Activated naive CD4-positive, alpha-beta T cell (primary cell): ENCODE measurements at places on chromosomes 13 and 19.
A peak's percentile ranks its signal among the peaks of the same experiment; 100 is the strongest.

- no peak for DNase-seq
Observed at GRCh38 chr19:1226522-1227303, 11.1 kb downstream of the CBARP start.

DNA sequence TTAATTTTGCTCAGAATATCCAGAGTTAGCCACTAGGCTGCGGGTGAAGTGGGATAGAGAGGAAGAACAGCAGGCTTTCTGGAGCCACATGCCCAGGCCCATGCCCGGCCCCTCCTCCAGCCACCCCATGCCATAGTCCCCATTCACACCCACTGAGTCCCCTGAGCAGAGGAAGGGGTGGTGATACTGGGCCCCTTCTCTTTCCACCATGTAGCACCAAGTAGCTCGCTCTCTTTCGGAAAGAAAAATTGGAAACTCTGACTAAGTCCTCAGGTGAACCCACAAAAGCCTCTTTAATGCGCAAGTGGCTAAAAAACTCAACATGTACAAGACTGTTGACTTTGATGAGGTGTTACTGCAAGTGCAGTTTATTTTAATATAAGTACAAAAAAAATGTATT lies 76.7 kb upstream of the GPR183 start:
- no peak for DNase-seq

- DNase-seq: no peak
Observed at GRCh38 chr13:111872475-111873150, 194.3 kb upstream of the SOX1 start.

DNA sequence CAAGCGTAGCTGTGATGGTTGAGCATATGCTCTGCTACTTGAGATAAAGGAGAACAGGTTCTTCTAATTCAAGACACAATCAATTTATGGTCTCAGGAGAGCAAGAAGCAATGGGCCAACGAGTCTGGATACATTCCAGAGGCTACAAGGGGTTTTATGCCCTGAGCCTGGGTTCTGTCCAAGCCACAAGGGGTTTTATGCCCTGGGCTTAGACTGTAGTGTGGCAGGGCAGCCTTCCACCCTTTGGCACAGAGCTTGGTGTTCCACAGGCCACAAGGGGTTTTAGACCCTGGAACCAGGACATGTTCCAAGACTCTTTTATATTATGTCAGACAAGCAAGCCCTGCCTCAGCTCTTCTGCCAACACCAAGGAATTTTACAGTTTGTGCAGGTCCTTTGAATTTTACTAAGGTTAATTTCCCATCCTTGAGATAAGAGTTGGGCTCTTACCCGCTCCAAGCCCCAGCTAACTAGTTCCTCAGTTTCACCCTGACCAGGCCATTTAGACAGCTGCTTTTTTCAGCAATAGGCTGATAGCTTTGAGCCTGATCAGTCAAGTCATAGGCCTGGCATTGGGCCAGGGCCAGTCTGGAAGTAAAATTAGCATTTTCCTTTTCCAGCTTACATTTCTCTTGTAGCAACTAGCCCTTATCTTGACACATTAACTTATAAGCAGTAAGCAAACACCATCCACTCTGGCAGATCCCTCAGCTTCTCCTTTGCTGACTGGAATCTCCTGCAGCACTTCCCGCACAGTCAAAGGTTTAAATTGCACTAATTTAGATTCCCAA lies 95.0 kb downstream of the ZNF737 start:
- no peak for DNase-seq

GRCh38 chr13:20953245-20953931 lies 50.8 kb upstream of the XPO4 start:
- no peak for DNase-seq

DNA sequence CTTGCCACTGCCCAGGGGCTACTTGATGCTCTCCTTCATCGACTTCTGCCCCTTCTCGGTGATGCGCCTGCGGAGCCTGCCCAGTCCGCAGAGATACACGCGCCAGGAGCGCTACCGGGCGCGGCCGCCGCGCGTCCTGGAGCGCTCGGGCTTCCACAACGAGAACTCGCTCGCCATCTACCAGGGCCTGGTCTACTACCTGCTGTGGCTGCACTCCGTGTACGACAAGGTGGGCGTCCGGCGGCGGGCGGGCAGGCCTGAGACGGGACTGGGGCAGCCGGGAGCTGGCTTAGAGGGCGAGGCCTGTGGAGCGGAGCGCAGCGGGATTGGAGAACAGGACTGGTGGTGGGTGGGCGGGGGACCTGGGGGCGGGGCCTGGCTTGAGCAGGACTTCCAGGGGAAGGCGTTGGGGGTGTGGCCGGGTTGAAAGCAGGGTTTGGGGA lies 12.7 kb upstream of the PSMD8 start:
- peak; percentile 49 for DNase-seq

GRCh38 chr19:50432221-50433028 lies at the start of gene MYBPC2:
Gene MYBPC2, plus strand, starts transcription at chr19:50432892. Its CDS starts 62 bp downstream, at chr19:50432954.
- DNase-seq: no peak

DNA sequence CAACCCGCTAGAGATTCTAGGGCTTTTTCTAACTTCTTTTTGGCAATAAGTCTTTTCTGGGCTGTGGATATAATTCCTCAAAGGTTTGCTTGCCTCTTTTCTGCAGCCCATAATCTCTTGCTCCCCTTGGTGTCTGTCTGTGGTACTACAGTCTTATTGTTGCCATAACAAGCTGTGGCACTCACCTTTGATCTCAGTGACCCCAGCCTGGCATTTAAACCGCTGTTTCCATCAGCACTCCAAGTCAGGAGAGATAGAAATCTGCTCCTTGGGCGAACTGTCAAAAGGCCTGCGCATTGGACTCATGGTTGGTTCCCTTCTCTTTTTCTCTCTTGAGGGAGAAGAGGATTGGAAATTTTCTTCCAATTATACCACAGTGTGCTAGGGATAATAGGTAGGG lies 14.5 kb upstream of the MPHOSPH8 start:
- no peak for DNase-seq

DNA sequence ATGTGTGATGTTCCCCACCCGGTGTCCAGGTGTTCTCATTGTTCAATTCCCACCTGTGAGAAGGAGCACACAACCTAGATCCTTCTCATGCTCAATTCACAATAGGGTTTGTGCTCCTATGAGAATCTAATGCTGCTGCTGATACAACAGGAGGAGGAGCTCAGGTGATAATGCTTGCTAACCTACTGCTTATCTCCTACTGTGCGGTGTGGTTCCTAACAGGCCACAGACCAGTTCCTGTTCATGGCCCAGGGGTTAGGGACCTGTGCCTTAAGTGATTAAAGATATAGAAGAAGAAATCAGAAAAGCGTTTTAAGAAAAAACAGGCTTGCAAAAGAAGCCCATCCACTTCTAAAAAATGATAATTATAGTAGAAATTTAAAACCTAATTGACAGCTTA lies 17.5 kb downstream of the DLEU7 start:
- no peak for DNase-seq

GRCh38 chr19:16327169-16327475 lies 2.5 kb downstream of the KLF2 start:
- DNase-seq: no peak

DNA sequence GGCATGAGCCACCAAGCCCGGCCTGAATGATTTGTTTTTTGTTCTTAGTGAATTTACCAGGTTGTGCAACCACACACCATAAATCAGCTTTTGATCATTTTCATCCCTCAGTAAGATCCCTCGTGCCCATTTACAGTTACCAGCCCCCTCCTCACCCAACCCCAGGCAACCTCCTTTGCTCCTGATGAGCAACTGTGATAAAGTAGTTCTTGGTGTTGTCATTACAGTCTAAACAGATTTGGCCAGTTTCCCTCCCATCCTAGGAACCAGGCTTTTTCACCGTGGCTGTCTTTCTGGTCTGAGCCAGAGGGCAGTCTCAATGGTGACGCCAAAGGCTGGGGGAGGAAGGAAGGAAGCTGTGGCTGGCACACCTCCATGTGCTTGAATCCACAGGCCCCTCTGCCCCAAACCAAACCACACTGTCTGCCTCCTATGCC lies 61.2 kb upstream of the WDFY2 start:
- DNase-seq: no peak

DNA sequence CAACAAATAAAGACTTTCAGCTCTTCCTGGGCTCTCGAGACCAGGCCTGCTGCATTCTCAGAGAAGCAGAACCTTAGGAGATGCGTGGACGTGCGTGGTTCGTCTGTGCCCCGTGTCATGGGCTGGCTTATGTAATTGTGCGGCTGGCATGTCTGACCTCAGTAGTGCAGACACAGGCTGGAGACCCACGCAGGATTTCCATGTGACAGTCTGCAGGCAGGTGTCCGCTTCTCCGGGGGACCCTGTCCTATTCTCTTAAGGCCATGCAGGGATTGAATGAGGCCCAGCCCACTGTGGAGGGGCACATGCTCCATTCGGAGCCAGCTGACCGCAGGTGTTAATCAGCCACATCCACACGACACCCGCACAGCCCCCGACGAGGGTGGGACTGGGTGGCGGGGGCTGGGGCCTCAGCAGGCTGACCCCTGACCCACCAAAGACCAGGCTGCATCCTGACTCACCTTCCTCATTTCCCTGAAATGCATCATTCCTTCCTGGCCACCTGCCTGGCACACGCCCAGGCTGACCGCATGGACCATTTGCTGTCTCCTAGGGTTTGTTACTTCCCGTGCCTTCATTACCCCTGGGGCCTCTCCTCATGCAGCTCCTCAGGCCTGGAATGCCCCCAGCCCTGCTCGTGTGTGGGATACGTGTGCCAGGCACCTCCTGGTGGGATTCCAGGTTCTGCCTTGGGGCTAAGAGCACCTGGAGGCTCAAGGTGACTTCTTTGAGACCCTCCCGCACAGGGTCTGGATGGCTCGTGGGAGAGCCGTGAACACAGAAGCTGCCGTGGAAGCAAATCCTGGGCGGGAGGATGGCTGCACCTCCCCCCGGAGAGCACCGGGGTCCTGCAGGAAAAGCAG lies 10.7 kb upstream of the MCF2L start:
- no peak for DNase-seq

DNA sequence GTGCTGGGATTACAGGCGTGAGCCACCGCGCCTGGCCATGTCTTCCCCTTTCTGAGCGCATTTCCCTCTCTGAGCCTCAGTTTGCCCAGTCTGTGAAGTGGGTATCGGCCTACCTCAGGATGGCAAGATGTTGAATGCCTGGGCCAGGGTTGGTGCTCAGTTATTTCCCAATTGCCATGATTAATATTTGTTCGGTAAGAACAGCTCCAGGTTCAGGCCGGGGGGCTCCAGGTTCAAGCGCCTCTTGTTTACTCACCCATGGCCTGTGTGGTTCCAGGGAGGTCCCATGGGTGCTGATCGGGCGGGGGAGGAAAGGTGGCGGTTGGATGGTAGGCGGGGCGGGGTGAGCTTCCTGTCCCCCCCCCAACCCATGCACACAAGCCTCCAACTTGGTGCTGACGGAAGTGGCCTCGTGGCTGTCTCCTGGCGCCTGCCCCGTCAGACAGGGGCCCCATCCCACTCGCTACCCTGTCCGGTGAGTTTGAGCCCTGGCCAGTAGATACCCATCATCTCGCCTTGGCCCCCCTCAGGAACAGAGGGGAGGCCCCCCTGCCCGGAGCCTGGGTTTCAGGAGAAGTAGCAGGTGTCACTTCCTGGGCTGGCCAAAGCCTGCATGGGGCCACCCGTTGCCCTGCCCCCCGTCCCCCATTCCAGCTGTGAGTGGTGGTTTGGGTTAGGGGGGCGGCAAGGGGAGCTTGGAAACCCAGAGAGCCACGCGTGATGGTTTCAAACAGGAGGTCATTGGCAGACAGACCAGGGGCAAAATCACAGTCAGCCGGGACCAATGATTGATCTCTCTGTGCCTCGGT lies at the start of gene FCHO1:
Gene FCHO1 (plus strand): TSS at position 375 of the 809 bp plus-strand sequence. CDS start 3,688 bp downstream, outside the sequence.
- peak; percentile 33 for DNase-seq

GRCh38 chr19:13669780-13670355 lies 94.5 kb upstream of the MRI1 start:
- DNase-seq: no peak

DNA sequence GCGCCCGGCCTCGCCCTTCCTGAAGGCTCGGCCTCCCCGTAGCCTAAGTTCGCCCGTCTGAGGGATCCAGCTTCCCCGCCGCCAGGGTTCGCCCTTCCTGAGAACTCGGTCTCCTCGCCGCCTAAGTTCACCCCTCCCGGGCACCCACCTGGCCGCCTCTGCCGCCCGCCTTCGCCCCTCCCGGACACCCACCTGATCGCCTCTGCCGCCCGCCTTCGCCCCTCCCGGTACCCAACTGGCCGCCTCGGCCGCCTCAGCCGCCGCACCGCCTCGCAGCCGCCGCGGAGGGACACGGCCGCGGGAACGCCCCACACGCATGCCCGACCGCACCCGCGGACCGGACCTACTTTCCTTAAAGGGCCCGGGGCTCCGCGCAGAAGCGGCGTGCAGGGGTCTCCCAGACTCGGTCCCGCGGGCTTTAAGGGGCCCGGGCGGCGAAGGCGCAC lies at the start of gene MOB3A:
Gene MOB3A (minus strand): TSS at position 293 of the 446 bp plus-strand sequence. CDS start 17,766 bp downstream, outside the sequence.
- peak; percentile 97 for DNase-seq

- DNase-seq: no peak
Observed at GRCh38 chr19:19064811-19065745, 1.3 kb downstream of the SLC25A42 start.

DNA sequence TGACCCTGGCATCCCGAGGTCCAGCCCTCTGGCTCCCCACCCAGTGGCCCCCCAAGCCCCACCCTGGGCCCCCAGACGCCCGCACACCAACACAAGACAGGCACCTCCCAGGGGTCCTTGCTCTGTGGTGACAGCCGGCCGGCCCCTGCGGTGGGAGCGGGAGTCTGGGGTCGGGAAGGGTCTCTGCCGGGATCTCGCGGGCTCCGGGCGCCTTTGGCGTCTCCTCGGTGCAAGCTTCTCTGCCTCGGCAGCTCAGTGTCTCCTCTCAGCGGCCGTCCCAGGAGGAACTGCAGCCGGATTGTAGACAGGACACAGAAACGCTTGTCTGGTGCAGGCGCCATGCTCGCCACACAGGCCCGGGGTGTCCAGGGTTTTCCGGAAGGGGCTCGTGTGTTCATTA lies 43.7 kb downstream of the TMEM255B start:
- DNase-seq: no peak

- DNase-seq: no peak
Observed at GRCh38 chr13:43800828-43801227, 14.1 kb upstream of the ENOX1 start.

DNA sequence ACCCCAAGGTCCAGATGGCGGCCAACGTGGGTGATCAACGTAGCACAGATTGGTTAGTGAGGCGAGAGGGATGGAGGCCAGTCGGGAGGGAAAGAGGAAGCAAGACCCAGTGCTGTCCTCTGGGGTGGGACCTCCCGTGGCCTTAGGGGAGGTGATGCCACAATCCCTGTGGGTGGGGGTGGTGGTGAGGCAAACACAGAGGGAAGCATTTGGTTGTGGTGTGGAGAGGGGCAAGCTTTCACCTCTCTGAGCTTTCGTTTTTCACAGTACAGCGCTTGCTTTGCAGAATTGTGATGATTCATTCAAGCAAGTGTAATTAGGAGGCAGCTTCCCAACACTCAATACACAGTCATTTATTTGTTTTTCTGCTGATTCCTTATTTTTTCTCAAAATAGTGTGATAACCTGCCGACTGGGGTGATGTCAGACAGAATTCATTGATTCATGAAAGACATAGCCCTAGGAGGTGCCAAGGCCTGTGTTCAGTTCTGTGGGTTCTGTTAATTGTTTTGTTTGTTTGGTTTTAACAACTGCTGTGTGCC lies 2.4 kb downstream of the LENG8 start:
- DNase-seq: no peak

GRCh38 chr13:45441633-45442032 lies 23.1 kb upstream of the COG3 start:
- no peak for DNase-seq
